ENCODE measurements at places on chromosomes 7 and 10.
A peak's percentile ranks its signal among the peaks of the same experiment; 100 is the strongest.

- no peak for DNase-seq
Measured at GRCh38 chr7:78588393-78588792, 789.8 kb downstream of the PHTF2 start.

DNA sequence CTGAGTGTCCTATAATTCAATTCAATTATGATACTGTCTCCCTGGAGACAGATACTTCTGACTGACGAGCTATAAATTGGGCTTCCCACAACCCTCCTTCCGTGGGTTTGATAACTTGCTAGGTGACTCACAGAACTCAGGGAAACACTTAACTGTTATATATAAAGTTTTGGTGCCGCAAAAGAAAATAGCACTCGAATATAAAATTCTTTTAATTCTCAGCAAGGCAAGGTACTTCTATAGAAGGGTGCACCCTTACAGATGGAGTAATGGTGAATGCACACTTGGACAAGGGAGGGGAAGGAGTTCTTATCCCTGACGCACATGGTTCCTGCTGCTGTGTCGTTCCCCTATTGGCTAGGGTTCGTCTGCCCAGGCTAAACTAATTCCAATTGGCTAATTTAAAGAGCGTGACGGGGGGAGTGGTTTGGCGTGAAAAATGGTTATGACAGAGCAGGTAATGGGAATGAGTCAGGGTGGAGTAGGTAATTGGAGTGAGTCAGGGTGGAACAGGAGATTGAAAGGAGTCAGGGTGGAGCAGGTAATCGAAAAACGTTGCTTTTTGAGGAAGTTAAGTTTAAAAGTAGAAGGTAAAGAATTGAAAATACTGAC is 20.8 kb upstream of the GHITM start:
- no peak for DNase-seq

DNA sequence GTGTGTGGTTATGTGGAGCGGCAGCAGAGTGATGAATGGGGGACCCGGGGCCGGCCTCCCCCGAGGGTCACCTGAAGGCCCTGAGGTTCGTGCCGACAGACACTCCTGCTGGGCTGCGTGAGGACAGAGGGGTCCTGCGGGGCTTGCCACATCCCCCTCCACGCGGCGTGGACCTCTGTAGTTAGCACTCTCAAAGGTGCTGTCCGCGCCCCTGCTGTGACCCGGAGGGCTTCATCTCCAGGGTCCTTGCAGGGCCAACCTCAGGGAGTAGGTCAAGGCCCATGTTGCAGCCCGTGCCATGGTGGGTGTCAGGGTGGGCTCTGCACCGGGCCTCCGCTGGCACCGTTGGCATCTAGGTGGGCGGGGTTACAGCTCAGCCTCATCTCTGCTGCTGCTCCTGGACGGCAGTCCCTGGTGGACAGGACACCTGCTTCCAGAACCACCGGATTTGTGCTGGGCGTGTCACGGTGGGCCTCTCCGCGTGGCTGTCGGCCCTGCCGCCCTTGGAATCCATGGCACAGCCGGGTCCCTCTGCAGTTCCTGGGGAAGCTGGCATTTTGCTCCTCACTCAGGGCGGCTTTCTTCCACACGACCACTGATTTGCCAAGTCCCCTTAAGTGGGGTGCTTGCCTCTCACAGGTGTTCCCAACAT is 19.8 kb upstream of the GET4 start:
- DNase-seq: no peak

GRCh38 chr7:38413784-38414183 is 140.3 kb upstream of the TARP start:
- DNase-seq: no peak

DNA sequence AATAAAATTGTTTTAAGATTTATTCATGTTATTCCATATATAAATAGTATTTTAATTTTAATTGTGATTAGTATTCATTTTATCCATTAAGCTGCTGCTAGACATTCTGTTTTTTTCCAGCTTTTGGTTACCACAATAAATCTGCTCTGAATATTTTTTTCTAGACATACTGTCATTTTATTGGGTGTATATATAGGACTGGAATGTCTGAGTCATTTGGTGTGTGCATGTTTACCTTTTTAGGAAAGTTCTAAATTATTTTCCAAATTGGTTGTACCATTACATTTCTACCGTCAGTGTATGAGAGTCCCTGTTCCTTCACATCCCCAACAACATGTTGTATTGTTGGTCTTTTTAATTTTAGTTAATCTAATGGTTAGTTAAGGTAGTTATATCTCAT is 1138.1 kb downstream of the REEP3 start:
- DNase-seq: no peak

DNA sequence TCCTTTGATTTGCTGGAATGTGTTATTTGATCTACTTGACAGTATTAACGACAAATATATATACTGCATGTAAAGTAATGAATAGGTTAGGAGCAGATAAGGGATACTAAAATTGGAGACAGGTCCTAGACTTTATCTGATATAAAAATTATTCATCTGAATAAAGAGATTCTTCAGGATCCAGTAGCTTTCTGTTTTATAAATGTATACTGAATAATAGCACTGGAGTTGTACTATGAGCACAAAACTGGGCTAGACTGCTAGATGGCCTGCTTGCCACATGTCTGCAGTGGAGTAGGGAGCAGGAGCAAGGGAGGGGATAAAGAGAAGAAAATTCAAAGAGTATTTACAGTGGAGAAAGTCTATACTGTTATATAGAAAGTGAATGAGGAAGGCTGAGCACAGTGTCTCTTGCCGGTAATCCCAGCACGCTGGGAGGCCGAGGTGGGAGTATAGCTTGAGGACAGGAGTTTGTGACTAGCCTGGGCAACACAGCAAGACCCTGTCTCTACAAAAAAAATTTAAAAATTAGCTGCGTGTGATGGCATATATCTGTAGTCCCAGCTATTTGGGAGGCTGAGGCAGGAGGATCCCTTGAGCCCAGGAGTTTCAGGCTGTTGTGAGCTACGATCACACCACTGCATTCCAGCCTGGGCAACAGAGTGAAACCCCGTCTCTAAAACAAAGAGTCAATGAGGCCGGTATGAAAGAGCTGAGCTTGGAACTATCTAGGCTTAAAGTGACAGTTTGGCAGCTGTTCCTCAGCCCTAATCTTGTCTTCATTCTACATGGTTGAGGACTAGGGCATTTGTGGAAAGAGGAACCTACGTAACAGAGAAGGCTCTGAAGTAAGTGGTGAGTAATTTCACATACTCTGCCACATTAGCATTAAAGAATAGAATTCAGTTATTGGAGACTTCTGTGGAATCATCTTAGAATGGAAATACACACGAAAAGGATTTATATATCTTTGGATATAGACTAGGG is 41.8 kb downstream of the CD36 start:
- DNase-seq: no peak

- no peak for DNase-seq
Measured at GRCh38 chr10:49353895-49354566, 41.9 kb downstream of the DRGX start.

GRCh38 chr7:130365511-130366441 is 14.5 kb upstream of the CPA1 start:
- DNase-seq: no peak

DNA sequence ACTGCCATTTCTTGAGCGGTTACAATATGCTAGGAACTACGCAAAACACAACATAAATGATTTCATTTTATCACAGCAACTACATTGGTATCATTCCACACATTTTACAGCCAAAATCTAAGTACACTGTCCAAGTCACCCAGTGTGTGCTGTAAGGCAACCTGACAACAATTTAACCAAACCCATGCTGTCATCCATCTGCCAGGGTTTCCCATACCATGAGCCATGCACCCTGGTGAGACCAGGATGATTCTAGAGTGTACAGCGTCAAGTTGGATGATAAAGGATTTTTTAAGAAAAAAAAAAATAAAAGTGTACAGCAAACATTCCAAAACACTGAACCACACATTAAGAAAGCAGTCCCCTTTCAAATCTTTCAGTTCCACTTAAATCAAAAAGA is 52.9 kb downstream of the PIK3AP1 start:
- DNase-seq: no peak

- peak; percentile 80 for DNase-seq
Measured at GRCh38 chr7:37352974-37353948, 95.4 kb downstream of the ELMO1 start.

- DNase-seq: no peak
Measured at GRCh38 chr10:96655461-96656197, 64.7 kb downstream of the PIK3AP1 start.

DNA sequence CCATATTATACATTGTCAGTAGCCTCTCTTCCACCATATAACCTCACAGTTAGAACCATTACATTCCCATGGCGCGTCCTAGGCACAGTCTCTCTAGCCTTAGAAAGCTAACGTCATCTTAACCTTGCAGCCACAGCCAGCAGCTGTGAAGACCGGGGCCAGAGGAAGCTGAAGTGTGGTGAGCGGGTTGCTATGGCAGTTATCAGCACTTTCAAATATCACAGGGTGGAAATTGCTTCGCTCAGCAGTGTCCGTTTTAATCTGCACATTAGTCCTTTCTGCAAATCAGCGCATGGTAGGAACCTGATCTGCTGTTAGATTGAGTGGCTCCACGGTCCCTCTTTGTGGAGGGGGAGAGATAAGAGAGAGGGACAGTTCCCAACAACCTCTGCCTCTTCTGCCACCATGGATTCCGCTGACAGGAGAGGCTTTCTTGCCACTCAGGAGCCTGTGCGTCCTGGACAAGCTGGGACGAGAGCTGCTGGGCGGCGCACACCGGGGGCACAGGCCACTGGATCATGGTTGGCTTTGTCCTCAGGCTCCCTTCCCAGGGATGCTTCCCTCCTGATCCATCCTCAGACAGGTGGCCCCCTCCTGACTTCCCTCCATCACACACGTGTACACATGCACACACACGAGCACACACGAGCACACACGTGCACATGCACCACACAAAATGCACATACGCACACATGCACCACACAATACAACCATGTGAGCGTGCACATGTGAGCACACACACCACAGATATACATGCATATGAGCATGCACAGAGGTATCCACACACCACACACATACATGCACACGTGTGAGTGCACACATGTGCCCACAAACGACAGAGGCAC is 93.8 kb downstream of the WDR37 start:
- peak; percentile 35 for DNase-seq

GRCh38 chr7:129327076-129327475 is 102.2 kb downstream of the AHCYL2 start:
- no peak for DNase-seq

DNA sequence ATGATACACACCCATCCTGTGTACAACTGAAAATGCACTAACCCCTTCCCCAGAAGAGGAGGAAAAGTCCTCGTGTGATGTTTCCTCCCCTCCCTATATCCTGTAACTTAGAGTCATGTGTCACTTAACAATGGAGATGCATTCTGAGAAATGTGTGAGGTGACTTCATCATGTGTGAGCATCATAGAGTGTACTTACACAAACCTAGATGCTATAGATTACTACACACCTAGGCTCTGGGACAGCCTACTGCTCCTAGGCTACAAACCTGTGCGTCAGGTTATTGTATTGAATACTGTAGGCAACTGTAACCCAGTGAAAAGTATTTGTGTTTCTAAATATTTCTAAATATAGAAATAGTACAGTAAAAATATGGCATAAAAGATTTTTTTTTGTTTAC is 98.6 kb upstream of the FAM180A start:
- no peak for DNase-seq

- no peak for DNase-seq
Measured at GRCh38 chr10:117313641-117314040, 61.6 kb downstream of the PDZD8 start.

DNA sequence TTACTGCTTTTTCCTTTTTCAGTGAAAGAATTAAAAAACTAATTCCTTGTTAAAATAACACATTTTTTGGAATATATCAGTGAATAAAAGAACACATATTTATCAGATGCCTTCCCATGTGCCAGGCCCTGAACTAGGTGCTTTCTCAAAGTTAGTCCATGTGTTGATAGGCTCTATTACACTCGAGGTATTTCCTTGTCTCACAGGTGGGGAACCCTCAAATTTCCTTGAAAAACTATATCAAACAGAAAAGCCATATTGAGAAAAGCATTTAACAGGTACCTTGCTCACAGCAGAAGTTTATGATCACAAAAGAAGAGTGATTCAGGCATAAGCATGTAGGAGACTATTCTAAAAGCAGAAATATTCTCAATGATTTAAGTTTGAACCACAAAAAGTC is 75.6 kb upstream of the OGDHL start:
- DNase-seq: no peak

GRCh38 chr10:1631282-1631681 is 106.0 kb downstream of the ADARB2 start:
- DNase-seq: no peak

DNA sequence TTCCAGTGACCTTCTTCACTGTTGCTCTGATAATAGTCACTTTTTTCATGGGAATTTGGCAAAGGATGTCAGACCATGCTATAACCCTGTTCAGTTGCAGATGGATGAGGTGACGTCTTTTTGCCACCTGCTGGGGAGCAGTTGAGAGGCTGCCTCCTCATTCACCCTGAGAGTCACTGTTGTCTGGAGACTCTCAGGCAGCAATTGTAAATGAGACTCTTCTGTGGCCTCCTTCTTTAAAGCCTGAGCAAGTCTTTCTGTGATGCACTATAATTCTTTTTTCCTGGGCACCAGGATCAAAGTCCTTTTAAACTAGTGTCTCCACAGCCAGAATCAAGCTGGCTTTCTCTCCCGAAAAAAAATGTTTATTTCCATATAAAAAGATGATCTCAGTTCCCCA is 345.1 kb downstream of the ARL4A start:
- DNase-seq: no peak

- no peak for DNase-seq
Measured at GRCh38 chr10:5876181-5876768, 13.4 kb downstream of the ANKRD16 start.

GRCh38 chr7:6276911-6277408 is 4.5 kb upstream of the CYTH3 start:
- DNase-seq: no peak

- no peak for DNase-seq
Measured at GRCh38 chr7:78472519-78472918, 673.9 kb downstream of the PHTF2 start.

DNA sequence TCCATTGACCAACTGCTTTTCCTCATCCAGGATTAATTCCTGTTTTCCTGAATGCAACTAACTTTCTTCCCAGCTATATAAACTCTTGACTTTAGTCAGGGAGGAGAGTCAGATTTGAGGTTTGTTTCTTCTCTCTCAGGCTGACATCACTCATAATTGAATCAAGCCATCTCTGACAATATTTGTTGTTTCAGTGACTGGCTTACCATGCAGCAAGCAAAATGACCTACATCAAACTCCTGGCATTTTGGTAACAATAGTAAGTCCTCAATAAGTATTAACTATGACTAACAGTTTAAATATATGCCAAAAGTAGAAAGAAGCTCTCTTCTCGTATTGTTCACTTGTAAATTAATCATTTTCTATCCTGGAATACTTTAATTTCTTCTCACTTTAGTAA is 625.7 kb upstream of the KCND2 start:
- DNase-seq: no peak

GRCh38 chr10:31930023-31930751 is 1.6 kb upstream of the ARHGAP12 start:
- peak; percentile 61 for DNase-seq

GRCh38 chr7:155919391-155920067 is 107.3 kb upstream of the SHH start:
- no peak for DNase-seq

- DNase-seq: no peak
Measured at GRCh38 chr10:11512596-11512995, 98.9 kb downstream of the USP6NL start.

All from activated CD4-positive, alpha-beta T cell treated with anti-CD3 and anti-CD28 coated beads, Interleukin-2, amount 10 ng/mL, durations not matched to agents 7 days and 5 days (primary cell).